ENCODE measurements at places on chromosomes 3 and 15.

- no peak for DNase-seq
Measured at GRCh38 chr15:34603095-34603494, 19.6 kb upstream of the GOLGA8B start.

DNA sequence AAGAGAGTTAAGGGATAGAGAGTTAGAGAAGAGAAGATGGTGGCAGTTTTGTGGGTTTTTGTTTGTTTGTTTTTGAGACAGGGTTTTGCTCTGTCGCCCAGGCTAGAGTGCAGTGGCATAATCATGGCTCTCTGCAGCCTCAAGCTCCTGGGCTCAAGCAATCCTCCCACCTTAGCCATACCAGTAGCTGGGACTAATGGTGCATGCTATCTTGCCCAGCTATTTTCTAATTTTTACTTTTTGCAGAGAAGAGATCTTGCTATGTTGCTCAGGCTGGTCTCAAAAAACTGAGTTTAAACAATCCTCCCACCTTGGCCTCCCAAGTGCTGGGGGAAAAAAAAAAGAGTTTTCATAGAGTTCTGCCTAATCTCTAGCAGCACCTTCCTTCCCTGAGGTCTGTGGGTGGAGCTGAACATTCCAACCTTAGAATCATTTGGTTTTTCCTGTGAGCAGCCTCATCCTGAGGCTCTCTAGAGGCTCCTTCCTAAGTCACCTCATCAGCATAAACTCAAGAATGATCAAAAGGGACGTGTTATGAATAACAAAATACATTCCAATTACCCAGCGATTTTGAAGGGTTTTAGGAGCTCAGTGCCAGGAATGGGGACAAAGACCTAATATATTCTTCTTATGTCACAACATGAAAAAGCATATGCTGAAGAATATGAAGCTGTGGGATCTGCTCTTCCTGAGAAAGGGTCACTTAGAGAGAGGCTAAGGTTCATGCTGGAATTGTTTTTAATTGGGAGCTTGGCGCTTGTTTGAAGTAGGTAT lies 180.6 kb downstream of the LSAMP start:
- no peak for DNase-seq

DNA sequence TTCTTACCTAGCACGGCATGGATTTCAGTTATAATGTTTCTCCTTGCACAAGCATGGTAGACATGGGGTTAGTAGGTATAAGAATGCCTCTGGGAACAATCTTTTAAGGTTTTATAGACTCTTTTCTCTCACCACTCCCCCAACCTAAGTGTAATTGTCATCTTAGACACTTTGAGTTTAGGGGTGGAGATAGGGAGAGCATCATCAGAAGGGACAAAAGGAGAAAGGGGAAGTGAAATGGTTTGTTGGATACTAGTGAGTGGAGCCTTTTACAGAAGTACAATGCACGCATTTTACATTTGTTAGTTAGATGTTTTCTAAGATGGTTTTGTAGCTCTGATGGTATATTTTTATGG lies 189.2 kb downstream of the TP63 start:
- DNase-seq, result no peak

GRCh38 chr3:111936967-111937366 lies 41.9 kb upstream of the ABHD10 start:
- DNase-seq, result no peak

DNA sequence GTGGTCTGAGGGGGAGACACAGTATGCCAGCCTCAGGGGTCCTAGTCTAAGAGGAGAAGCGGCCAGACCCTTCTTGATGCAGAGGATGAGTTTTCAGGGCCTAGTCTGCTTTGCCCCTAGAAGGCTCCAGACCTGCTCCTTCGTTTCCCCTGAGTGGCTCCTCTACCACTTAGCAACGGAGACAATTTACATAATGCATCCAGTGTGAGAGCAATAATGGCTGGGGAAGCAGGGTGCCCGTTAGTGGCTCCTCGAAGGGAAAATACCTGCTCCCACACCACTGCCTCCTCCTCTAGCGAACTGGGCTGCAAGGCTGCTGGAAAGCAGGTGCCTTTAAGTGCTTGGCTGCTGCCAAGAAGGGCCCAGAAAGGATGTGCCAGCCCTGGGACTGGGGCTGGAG lies 38.9 kb downstream of the CACNA2D2 start:
- no peak for DNase-seq

- peak; percentile 71 for DNase-seq
Measured at GRCh38 chr15:25784876-25785640, 78.1 kb downstream of the ATP10A start.

- DNase-seq, result peak; percentile 25
Measured at GRCh38 chr3:48222616-48223513, at the start of gene CAMP. CAMP (plus strand) TSS chr3:48223495; CDS start chr3:48223512, 17 bp downstream.

- DNase-seq, result no peak
Measured at GRCh38 chr15:41914411-41914810, 20.6 kb upstream of the SPTBN5 start.

GRCh38 chr15:101165905-101166471 lies 85.9 kb downstream of the CHSY1 start:
- no peak for DNase-seq
